Activated CD4-positive, alpha-beta T cell treated with anti-CD3 and anti-CD28 coated beads for 24 hours (primary cell): ENCODE measurements at places on chromosomes 1 and 21.

DNA sequence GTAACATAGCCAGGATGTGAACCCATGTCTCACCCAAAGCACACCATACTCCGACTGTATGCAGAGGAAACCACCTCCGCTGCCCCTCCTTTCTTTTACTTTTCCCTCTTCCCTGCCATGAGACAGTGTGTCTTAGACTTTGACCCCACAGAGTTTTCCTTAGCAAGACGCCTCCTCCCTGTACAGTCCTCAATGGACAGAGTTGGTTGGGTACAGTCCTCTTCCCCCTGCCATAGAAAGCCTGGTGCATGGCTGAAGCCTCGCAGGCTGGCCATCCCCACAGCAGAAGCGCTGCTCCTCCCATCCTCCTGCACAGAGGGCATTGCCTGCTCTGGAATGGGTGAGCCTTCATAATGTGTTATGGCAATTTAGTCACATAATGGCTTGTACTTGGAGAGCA is 127.9 kb downstream of the PLPP3 start:
- DNase-seq = no peak

- no peak for DNase-seq
Measured at GRCh38 chr1:160716013-160716412, 4.4 kb upstream of the CD48 start.

DNA sequence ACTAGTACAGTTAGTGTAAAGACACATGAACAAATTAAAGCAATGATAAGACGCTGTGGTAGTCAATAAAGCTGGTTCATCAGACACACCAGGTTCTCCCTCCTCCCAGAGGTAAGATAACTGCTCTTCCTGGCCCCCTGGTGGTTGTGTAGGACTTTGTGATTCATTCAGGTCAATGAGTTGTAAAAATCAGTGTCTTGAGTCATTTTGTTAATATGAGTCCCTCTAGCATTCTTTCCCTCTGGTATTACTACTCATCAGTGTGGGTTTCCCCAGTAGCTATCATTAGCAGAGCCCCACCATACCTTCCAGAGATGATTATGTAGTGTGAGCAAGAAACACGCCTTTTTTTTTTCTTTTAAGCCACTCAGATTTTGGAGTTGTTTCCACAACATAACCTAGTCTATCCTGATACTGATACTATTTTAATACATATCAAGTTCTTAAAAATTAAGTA is 3.6 kb upstream of the SETDB1 start:
- DNase-seq = peak; percentile 81

GRCh38 chr1:181588631-181589030 is 105.3 kb downstream of the CACNA1E start:
- no peak for DNase-seq

DNA sequence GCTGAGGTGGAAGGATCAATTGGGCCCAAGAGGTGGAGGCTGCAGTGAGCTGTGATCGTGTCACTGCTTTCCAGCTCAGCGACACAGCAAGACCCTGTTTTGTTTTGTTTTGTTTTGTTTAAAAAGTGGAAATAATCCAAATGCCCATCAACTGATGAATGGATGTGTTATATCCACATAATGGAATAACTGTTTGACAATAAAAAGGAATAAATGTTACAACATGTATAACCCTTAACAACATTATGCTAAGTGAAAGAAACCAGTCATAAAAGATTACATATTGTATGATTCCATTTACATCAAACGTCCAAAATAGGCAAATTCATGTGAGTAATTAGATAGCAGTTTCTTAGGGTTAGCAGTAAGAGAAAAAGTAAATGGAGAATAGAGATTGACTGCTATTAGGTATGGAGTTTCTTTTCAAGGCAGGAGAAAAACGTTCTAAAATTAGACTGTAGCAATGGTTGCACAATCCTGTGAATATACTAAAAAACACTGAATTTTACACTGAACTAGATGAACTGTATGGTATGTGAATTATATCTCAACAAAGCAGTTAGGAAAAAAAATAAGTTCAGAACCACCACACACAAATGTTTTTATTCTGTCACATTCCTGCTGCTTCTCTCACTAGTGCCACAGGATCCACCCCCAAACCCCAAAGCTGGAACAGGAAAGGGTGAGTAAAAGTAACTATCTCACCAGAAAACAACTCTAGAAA is 15.7 kb downstream of the FOXJ3 start:
- DNase-seq = no peak

GRCh38 chr1:24329331-24329730 is 10.2 kb downstream of the GRHL3 start:
- no peak for DNase-seq

GRCh38 chr1:14238472-14239307 is 359.8 kb upstream of the KAZN start:
- DNase-seq = no peak

DNA sequence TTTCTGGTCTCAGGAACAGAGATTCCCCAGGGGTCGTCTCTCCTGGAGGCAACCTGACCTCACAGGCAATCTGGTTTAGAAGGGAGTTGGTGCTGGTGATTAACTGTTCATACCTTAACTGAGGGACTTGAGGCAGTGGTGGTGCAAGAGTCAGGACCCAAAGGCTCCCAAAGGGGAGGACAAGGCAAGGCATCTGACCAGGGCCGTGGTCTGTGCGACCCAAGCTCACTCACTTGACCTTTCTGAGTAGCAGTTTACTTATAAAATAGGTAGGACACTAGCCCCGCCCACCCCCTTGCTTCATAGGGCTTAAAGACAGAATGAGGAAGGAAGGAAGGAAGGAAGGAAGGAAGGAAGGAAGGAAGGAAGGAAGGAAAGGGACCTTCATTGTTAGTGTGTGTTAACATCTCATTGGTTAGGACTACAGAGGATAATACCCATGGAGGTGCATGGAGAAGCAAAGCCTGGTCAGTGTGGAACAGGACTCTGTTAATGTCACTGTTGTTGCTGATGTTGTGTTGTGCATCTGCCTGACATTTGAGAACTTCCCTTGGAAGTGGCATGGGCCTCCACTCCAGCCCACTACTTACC is 4.6 kb upstream of the KCNA2 start:
- no peak for DNase-seq

GRCh38 chr1:30911059-30911954 is 2.7 kb upstream of the SDC3 start:
- peak; percentile 55 for DNase-seq

- DNase-seq = no peak
Measured at GRCh38 chr1:193201021-193201420, 14.6 kb upstream of the B3GALT2 start.

GRCh38 chr1:29689372-29690030 is 453.2 kb downstream of the PTPRU start:
- DNase-seq = no peak

- no peak for DNase-seq
Measured at GRCh38 chr1:28897789-28898188, 16.6 kb upstream of the EPB41 start.

GRCh38 chr1:156641761-156642264 is at the start of gene BCAN:
BCAN (plus strand) TSS chr1:156642117; CDS start chr1:156646055, 3,938 bp downstream.
- DNase-seq = no peak
